ENCODE measurements at places on chromosomes 2 and 18. TPM values are rescaled to one million over a fixed set of nuclear protein-coding genes. Genes with fewer than 3 reads are reported as not detected.

The LRRC30 gene
- not detected for total RNA-seq

GRCh38 chr2:11865805-11866204 is 119.4 kb downstream of the LPIN1 start:
- H3K27ac ChIP-seq: no peak overlapping the region
- H3K4me1 ChIP-seq: peaks cover 7% of the 10 kb centered on the region
- H3K36me3 ChIP-seq: no peaks in the 10 kb centered on the region
- no peak overlapping the region for H3K4me3 ChIP-seq
- H3K27me3 ChIP-seq: no peaks in the 10 kb centered on the region
- DNase-seq: no peak

- DNase-seq: no peak
- H3K27me3 ChIP-seq: no peaks in the 10 kb centered on the region
- H3K36me3 ChIP-seq: no peaks in the 10 kb centered on the region
- H3K27ac ChIP-seq: no peak overlapping the region
- H3K4me1 ChIP-seq: no peaks in the 10 kb centered on the region
These were observed 14.0 kb downstream of the TNS1 start for GRCh38 chr2:217988840-217989204.

GRCh38 chr2:21585881-21586280 is 462.1 kb downstream of the TDRD15 start:
- no peak overlapping the region for H3K4me3 ChIP-seq
- H3K27ac ChIP-seq: no peak overlapping the region
- DNase-seq: no peak
- no peaks in the 10 kb centered on the region for H3K36me3 ChIP-seq
- H3K27me3 ChIP-seq: no peaks in the 10 kb centered on the region
- no peaks in the 10 kb centered on the region for H3K4me1 ChIP-seq
